NCI-H345 (cell line): ENCODE measurements at places on chromosomes 3 and 15.

GRCh38 chr3:14640157-14640562 is 11.4 kb upstream of the CCDC174 start:
- no peak for DNase-seq

DNA sequence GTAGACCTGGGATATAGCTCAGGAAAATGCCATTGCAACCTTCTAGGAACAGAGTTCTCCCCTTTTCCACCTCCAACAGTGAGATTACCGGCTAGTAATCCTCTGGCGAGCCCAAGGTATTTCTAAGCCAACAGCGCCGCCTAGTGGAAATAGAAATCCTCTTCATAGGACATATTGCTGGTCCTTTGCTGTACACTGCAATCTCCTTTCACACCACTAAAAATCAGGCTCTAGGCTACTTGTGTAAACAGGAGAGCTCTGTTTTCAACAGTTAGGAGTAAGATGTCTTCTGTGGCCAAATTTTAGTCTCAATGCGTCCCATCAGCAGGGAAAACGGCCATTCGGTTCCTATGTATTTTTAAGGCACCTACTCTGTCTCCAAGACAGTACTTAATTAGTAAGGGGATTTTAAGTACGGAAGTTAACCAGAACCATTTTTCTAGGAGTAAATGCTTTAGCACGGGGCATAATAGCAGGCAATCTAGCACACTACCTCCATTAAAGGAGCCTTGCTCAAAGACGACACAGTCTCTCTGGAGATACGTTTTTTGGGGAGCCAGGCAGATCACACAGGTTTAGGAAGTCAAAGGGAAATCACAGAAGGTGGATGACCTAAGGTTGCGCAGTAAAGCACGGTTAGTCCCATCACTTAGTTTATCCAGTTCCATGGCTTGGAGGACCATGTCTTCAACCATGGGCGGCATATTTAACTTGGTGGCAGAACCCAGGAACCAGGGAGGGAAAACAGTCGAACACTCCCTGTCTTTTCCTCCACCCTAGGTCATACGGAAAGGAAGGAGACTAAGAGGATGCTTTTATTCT is 43.8 kb downstream of the NCEH1 start:
- peak; percentile 63 for DNase-seq

DNA sequence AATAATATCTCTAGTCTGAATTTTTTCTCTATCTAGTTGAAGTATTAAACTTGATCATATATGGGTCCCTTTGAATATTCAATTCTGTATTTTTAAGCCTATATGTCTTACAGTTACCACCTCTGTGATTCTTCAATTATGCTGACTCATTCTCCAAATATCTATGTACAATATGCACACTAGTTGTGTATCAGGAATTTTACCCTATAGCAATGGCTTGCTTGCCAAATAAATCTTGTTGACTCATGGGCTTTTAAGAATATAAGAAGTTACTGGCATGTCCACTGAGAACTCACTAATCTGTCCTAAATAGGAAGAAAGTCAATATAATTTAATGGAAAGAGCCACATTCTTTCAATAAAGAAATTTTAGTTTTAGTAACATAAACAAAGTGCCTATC is 656.3 kb downstream of the RBMS3 start:
- DNase-seq: no peak

GRCh38 chr3:101719604-101720185 is 4.7 kb upstream of the CEP97 start:
- DNase-seq: no peak

- peak; percentile 44 for DNase-seq
Measured at GRCh38 chr3:54322354-54322753, 200.0 kb downstream of the CACNA2D3 start.

- no peak for DNase-seq
Measured at GRCh38 chr3:106880206-106880605, 497.0 kb upstream of the CCDC54 start.
